NCI-H446 treated with DMSO at 0.1 percent for 48 hours (cell line): ENCODE measurements at places on chromosomes 11 and 22.
A peak's percentile ranks its signal among the peaks of the same experiment; 100 is the strongest.

GRCh38 chr11:3215346-3216026 lies 3.1 kb downstream of the MRGPRG start:
- DNase-seq = no peak

DNA sequence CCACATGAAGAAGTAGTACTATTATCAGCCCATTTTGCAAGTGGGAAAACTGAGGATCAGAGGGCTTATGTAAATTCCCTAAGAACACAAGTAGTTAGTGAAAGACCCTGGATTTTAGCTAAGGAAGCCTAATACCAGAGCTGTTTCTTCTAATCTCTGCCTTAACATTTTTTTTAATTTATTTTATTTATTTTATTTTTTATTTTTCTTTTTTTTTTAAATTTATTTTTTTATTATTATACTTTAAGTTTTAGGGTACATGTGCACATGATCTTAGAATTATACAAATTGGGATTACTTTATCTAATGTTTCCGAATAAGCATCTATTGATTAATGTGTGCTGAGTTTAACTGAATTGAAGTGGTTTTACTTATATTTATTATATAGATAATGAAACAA lies 1015.3 kb downstream of the LRRC4C start:
- DNase-seq = no peak

DNA sequence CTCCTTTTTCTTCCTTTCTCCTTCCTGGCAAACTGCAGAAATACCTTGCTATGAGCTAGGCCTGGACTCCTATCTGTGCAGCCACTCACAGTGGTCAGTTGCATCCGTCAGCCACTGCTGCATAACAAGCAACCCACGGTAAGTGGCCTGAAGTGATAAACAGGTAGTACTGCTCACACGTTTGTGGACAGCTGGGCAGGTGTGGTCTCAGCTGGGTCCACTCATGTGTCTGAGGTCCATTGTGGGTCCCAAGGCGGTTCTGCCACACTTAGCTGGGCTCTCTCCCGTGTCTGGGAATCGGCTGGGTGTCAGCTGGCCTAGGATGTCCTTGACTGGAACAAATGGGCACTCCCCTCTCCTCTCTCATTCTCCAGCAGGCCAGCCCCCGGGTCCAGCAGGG lies 109.3 kb downstream of the BRD1 start:
- DNase-seq = no peak

- DNase-seq = no peak
Measured at GRCh38 chr11:36392196-36392595, 96.1 kb downstream of the PRR5L start.

GRCh38 chr11:62025487-62026105 lies 58.2 kb upstream of the FTH1 start:
- DNase-seq = no peak

- DNase-seq = peak; percentile 24
Measured at GRCh38 chr11:84812471-84812969, 814.6 kb downstream of the DLG2 start.

GRCh38 chr22:29380032-29380781 lies 8.2 kb downstream of the AP1B1 start:
- DNase-seq = no peak

DNA sequence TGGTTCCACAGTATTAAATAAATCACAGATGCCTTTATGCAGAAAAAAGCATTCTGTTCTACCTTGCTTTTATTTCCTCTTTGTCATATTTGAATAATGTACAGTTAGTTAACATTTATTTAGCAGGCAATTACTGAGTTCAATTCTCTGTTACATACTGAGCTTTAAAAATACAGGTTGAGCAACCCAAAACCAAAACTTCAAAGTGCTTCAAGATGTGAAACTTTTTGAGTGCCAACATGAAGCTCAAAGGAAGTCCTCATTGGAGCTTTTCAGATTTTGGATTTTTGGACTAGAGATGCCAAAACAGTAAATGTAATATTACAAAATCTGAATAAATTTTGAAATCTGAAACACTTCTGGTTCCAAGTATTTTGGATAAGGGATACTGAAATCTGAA lies 54.1 kb downstream of the PDHX start:
- no peak for DNase-seq
